ENCODE measurements at places on chromosomes 5 and 9.

DNA sequence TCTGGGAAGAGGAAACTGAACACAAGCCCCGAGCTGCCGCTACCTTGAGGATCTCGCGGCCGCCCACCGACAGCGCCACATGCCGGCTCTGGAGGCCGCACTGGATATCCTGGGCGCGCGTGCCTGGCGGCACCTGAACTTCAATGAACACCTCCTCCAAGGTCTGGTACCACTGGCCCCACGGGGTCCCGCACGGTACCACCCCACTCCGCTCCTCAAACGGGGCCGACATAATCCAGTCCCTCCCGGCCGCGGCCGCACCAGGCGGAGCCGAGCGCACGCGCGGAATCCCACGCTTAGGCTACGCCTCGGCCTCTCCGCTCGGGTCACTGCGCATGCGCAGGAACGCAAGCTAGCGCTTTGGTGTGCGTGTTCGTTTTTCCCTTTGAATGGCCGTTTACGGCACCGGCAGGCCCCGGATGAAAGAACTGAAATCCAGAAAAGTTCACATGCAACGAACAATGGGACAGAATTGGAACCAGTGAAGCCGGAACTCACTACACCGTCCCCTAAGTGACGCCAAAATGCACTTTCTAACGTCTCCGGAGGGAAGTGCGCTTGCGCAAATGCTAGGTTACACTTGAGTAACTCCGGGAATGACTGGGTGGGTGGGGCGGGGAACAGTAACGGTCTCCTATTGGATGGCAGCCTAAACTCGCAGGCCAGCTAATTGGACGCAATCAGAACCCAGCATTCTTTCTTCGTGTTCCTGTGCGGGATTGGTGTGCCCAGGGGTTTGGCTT, at the start of gene NUDCD2:
TSS of gene NUDCD2 (minus strand) at position 284 of the 743 bp plus-strand sequence. CDS start at position 232, 52 bp downstream.
- DNase-seq: peak; percentile 97

GRCh38 chr5:138504799-138505198, 38.2 kb downstream of the ETF1 start:
- no peak for DNase-seq

DNA sequence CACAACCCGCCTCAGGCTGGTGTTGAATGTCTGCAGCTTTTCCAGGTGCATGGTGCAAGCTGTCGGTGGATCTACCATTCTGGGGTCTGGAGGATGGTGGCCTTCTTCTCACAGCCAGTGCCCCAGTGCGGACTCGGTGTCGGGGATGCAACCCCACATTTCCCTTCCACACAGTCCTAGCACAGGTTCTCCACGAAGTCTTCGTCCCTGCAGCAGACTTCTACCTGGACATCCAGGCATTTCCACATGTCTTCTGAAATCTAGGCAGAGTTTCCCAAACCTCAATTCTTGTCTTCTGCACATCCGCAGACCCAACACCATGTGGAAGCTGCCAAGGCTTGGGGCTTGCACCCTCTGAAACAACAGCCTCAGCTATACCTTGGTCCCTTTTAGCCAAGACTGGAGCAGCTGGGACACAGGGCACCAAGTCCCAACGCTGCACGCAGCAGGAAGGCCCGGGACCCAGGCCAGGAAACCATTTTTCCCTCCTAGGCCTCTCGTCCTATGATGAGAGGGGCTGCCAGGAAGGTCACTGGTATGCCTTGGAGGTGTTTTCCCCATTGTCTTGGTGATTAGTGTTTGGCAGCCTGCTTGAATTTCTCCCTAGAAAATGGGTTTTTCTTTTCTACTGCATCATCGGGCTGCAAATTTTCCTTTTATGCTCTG, 18.2 kb downstream of the PSIP1 start:
- DNase-seq: no peak

- no peak for DNase-seq
Measured at GRCh38 chr5:159112436-159112835, 12.7 kb upstream of the EBF1 start.

GRCh38 chr5:1200495-1201326, 684 bp upstream of the SLC6A19 start:
- DNase-seq: no peak

DNA sequence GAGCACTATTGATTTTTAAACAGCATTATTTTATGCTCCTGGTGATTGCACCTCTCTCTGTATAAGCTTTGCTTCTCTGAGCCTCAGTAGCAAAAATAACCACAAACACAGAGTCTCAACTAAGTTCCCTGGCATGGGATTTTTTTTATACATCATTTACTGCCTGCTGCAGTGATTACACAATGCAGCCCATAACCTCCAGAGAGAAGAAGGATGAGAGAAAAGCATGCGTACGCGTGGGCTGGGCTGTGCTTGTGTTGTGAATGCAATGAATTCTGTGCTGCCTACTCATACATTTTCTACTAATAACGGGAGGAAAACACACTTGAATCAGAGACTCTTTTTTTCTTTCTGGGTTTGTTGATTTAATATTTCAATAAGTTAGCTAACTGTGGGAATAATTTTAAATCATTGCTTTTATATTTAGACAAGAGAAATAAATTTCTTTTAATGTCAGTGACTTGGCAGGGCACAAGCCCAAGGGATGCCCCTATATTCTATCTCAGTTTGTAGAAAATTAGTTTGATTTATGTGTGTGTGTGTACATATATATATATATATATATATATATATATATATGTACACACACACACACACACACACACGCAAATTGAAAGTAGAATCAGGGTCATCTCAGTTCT, 351.5 kb downstream of the MED10 start:
- DNase-seq: peak; percentile 4

DNA sequence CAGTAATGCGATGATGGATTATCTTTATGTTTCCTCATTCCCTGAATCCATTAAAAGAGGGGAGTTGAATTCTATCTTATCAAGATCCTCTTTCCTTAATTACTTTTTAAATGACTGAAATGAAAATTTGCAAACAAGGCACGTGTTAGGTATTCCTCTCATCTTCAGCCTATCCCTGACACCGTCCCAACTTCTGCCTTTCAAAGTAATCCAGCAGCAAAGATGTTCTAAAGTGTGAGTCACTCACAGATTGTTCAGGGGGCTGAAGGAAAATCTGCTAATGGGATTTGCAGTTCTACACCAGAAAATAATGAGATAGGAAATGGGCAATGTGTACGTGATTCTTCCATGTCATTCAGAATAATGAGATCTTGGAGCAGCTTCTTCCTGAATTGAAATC, 403.0 kb downstream of the ARHGEF28 start:
- DNase-seq: no peak

- peak; percentile 1 for DNase-seq
Measured at GRCh38 chr5:34905564-34905963, 9.7 kb downstream of the RAD1 start.

DNA sequence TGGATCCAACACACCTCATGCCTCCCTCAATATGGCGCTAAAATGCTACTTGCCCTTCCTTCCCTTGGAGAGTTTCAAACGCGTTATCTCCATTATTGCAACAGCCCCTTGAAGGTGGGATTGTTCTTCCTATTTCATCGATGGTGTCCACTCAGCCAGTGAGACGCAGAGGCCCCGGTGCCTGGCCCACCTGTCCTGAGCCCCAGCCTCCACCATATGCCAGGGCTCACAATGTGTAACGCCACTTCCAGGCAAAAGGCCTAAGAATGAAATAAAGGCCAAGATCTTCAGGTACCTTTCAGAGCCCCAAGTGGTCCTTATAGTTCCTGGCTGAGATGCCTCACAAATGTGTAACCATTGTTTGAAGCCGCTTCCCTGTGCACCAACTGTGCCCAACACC, 170.7 kb upstream of the PHYKPL start:
- no peak for DNase-seq

- DNase-seq: no peak
Measured at GRCh38 chr5:87776785-87777184, 364.1 kb upstream of the CCNH start.

DNA sequence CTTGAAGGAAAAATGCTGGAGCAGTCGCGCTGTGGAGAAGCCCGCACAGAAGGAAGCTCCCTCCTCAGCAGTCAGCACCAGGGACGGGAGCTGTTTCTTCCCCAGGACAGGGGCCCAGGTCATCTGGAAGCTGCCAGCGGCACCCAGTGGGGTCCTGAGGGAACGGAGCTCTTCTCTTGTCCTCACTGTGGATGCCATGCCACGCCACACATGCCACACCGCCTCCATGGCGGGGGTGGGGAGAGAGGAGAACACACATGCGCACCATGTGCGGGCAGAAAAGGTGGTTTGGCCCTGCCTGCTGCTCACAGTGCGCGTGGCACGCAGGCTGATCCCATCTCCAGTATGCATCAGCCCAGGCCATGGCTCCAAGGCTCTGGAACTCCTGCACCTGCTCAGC, 41.7 kb upstream of the ZNF354B start:
- no peak for DNase-seq

DNA sequence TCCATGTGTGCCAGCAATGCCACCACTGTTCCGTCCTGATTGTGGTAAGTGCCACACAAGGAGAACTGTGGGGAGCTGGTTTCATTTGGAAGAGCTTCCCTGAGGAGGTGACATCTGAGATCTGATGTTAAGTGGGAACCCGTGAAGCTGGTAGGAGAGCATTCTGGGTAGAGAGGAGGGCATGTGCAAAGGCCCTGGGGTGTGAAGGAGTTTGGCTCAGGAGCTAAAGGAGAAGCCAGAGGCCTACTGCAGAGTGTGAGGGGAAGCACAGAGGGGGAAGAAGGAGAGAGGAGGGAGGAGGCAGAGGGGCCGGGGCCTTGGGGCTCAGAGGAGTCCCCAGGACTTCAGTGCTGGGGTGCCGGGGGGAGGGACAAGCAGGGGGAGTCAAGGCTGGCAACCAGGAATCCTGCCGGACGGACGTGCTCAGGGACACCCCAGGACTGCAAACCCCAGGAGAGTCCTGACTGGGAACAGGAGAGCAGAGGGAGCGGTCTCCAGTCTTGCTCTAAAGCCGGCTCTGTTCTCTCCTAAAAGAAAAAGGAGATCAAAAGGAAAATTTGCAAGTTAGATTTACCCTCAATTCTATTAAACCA, 19.7 kb downstream of the C9orf50 start:
- DNase-seq: no peak

GRCh38 chr9:97895695-97896332, 26.5 kb downstream of the TRMO start:
- DNase-seq: no peak

DNA sequence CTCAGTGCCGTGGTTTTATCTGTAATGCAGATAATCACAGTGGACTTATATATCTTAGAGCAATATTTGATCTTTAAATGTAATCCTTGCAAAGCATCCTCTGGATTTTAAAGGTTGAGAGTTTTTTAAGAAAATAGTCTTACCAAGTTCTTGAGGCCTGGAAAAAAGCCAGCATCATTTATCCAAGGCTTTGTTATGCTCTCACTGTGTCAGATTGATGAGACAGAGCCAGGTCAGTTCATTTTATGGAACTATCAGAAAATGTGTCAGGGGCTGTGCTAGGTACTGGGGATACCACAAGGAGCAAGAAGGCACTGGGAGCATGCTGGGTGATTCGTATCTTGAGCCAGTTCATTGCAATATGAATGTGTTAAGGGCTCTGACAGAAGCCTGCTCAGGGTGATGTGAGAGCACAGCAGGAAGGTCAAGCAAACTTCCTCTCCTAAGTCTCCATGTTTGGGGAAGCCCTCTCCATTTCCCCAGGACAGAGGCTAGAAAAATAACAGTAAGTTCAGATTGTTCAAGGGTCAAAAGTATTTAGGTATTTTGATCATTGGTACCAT, 19.7 kb downstream of the C7 start:
- no peak for DNase-seq

- no peak for DNase-seq
Measured at GRCh38 chr5:151198861-151199260, 25.0 kb downstream of the CCDC69 start.

Data from hippocampal formation (tissue), 2 donors.